ENCODE measurements at places on chromosomes 4 and X.

GRCh38 chr4:21012851-21013331 is 312.6 kb downstream of the PACRGL start:
- no peak for DNase-seq

DNA sequence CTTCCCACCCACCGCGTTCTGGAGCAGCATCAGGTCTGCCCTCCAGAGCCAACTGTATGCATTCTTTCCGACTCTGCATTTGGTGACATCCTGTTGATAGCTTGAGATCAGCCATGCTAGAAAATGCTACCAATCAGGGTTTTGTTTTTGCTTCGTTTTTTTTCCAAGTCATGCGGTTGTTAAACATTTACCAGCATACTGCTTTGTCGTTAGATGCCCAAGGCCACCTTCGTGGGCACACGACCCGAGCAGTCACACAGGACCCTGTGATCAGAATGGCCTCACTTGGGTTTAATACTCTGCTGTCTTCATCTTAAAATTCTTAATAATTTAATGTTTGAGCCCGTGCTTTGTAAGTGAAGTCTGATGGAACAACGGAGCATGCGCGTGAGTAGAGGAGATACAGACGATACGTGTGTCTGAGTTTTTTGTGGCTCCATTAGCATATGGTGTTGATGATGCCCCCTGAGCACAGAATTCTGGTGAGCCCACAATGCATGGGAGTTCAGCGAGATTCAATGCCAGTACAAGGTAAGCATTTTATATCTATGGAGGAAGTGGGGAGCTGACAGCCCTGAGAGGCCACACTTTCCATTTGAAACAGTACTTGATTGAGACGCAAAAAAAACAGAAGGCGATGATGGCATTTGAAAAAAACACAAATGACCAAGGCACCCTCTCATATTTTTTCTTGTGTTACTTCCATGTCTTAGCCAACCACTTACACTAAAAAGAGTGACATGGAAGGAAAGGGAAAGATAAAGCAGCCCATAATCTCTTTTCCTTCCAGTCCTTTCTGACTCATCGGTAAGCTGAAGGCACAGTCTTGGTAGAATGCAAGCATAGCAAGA is 323.6 kb downstream of the BCOR start:
- DNase-seq, result no peak

GRCh38 chr4:147336252-147336651 is 144.6 kb upstream of the EDNRA start:
- DNase-seq, result no peak

- no peak for DNase-seq
Measured at GRCh38 chr4:163663454-163664225, 169.2 kb downstream of the TMA16 start.

DNA sequence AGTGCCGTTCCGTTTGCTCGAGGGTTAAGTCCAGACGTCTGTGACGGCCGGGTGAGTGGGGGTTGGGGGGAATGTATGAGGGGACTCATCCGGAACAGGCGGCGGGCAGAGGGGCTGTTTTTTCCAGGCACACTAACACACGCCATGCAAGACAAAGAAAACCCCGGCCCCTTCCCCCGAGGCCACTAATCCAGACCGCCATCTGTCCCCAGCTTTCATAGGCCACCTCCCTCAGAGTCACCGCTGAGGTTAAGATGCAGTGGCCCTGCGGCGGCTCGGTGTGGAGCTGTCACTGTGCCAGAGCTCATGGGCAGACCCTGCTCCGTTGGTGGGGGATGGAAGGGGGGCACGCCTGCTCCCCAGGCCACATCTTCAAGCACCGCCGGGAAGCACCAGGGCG is 34.1 kb downstream of the SORCS2 start:
- DNase-seq, result no peak

DNA sequence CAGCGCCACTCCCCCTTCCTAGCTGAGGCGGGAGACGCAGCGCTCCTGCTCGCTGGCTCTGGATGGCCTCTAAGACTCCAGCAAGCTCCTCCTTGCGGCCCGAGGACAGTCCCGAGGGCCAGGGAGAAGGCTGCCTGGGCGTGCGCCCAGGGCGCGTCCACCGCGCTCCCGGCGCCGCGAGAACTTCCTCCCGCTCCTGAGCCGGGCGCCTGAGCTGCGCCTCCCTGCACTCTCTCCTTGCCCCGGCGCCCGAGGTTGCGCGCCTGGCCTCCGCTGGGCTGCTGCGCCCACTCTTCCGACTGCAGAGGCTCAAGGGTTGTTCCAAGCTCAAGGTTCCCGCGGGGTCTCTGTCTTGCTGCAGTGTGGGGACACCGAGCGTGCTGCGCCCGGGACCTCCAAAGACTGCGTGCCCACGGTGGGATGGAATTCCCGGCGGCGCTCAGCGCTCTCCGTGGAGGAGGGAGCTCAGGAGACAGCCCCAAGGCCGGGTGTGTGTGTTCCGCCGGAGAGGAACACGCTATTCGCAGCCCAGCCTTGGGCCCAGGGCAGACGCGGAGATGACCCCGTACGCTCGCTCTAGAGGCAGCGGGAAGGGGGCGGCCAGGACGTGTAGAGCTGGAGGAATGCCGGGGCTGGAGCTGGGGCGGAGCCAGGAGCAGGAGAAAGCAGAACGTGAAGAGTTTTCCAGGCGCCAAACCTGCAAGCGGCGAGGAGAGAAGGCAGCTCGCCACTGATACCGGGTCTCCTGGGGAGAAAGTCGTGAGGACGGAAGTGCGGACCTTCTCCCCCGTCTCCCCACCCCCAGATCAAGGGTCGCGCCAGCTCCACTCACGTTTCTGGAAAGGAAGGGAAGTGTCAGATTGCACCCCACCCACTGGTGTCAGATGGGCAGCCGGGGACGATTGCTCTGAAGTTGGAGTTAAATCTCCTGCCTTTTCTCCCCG is at the start of gene ARHGAP6:
ARHGAP6 (minus strand) TSS at position 753 of the 944 bp plus-strand sequence. CDS start 1,092 bp downstream, outside the sequence.
- DNase-seq, result no peak

DNA sequence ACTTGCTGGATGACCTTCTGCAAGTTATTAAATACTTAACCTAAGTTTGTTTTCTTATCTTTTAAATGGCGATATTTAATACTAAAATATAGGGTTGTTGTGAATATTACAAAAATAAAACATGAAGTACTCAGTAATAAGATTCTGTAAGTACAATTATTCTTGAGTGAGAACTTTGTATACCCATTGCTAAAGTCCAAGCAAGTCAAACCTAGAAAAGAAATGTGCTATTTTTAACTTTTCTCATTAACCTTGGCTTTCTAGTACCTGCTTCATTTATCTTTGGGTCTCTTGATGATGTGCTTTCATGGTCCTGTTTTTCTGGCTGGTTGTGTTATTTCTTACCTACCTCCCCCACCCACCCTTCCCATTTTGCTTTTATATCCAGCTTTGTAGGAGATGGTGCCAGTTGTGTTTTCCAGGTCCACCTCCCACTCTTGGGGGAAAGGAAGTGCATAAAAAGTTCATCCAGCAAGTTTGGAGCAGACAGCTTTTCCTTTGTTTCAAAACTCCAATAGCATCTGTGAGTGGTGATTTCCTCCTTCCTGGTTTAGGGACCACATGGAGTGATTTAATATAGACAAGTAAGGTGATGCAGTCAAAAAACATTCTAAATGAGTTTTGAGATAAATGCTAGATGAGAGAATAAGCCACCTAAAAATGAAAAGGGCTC is 7.5 kb upstream of the CXCL8 start:
- DNase-seq, result no peak

GRCh38 chrX:30212172-30212571 is 3.2 kb upstream of the MAGEB2 start:
- DNase-seq, result no peak

GRCh38 chr4:88660446-88661294 is 37.0 kb downstream of the NAP1L5 start:
- no peak for DNase-seq

GRCh38 chr4:106629268-106629625 is 260.7 kb upstream of the GIMD1 start:
- DNase-seq, result no peak

- no peak for DNase-seq
Measured at GRCh38 chr4:52713456-52713937, 37.7 kb downstream of the ERVMER34-1 start.

GRCh38 chr4:110007217-110007616 is 94.5 kb downstream of the EGF start:
- DNase-seq, result no peak

- no peak for DNase-seq
Measured at GRCh38 chr4:158079661-158080060, 93.2 kb downstream of the GASK1B start.

DNA sequence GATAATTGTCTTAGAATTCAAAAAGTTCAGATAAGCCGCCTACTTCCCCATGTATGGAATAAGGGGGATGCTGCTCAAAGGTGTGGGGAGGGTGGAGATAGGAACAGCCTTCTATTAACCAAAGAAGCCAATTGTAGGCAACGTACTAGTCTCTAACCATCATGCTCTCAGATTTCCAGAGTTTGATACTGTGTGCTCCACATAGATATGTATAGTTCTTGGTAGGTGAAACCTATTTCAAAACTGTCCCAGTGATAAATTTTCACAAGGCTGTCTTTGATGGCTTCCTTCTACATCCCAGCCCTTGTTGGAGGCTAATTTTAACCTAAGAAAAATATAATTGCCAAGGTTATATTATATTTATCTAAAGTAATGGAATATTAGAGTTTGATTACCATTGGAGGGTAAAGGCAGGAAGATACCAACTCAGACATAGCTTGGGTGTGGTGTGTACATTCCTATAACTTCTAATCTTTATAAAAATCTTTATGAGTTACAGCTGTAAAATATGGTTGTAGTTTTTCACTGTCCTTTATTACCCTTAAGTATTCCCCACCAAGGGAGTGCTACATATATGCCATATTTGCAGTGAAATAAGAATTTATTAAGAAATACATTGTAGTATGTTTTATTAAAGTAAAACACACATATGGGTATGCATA is 87.7 kb downstream of the SLC4A4 start:
- no peak for DNase-seq
